ENCODE measurements at places on chromosomes 13 and 19.
A peak's percentile ranks its signal among the peaks of the same experiment; 100 is the strongest.

DNA sequence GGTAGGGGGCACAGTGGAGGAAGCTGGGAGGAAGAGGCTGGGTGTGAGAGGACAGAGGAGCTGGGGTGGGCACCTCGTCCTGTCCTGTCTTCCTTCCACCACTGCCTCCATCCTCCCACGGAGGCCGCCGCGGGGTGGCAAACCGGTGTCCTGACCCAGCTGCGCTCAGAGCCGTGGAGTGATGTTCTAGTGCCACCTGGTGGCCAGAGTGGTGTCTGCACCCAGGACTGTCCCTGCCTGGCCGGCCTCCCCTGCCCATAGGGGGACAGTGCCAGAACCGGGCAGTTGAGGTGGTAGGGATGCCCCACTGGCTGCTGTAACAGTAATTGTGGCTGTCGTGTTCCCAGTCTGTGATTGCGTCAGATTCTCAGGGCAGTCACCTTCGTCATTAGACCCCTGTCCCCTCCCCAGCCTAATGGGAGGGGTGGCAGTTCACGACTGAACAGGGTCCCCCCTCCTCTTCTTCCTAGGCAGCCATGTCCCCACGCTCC lies 11.1 kb upstream of the ARRDC2 start:
- DNase-seq, result peak; percentile 88

DNA sequence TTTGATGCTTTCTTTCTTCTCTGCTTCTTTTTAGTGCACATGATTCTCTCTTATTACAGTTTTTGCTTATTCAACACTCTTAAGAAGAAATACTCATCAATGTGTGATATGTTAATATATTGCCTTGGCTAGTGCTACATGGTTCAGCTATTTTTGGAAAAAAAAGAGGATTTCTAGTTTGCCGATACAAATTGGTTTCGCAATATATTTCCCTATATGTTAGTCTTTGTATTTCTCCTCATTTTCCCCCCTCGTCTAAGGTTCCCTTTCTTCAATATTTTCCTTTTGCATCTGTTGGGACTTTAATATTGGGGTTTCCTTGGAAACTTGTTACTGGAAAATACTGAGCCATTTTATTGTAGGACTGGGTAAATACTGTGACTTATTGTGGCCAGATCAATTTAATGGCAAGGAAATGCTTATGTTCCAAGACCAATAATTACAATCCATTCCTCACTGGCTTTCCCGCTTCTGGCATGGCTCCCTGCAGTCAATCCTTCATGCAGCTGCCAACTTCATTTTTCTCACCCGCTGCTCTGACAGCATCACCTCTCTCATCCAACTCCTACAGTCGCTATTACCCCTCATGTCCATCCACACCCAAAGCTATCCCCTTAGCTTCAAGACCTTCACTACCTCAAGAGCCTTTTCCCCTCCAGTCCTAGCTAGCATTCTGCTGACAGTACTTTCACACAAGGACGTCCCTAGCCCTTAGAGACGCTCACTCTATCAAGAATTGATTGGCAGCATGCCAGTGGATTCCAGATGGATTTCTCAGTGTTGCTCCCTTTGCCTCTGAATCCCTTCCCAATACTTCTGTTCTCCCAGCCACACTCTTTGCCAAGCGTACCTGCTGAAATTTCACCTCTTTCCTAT lies 280.1 kb upstream of the TMTC4 start:
- DNase-seq, result no peak

- DNase-seq, result no peak
Measured at GRCh38 chr19:30391554-30392551, 19.7 kb downstream of the ZNF536 start.

DNA sequence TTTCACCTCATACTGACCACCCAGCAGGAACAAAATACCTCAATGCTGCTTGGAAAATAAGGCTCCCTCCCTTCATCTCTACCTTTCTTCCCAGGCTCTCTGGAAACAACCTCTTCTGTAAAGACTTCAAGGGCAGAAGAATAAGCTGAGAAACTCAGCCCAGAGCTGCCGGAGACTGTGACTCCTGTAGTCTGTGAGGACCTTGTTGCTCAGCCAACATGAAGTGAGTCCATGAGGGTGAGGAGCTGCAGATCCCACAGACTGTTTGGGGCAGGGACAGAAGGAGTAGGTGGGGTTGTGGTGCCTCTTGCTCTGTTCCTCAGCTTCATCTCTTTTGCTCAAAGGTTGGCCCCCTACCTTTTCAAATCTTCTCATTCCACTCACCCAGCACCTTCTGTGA lies 7.8 kb downstream of the LILRA5 start:
- DNase-seq, result no peak

DNA sequence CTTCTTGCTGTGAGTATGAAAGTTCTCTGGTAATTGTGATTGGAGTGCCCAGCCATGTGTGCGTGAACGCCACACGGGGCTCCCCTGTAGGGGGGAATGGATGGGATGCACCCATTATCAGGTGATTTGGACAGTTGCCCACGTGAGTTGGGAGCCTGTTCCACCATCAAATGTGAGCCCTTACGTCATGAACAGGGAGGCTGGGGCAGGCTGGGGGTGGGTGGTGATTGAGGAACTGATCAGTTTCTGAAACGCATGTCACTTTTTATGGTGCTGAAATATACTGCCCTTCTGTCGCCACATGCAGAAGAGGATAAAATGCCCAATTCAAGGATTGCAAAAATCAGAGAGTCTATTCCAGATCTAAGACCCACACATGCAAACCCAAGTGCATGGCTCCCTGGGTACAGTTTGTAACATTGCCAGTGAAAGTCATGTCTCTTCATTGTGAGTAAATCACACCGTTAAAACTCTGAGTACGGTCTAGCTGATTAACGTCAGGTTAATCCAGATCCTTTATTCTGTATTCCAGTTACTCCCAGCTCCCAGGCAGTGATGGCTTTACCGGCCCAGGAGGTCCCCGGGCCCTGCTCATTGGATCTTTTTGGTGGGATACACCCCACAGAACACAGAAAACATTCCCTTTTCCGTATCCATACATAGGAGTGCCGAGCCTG lies 90.2 kb downstream of the RAB20 start:
- DNase-seq, result no peak

DNA sequence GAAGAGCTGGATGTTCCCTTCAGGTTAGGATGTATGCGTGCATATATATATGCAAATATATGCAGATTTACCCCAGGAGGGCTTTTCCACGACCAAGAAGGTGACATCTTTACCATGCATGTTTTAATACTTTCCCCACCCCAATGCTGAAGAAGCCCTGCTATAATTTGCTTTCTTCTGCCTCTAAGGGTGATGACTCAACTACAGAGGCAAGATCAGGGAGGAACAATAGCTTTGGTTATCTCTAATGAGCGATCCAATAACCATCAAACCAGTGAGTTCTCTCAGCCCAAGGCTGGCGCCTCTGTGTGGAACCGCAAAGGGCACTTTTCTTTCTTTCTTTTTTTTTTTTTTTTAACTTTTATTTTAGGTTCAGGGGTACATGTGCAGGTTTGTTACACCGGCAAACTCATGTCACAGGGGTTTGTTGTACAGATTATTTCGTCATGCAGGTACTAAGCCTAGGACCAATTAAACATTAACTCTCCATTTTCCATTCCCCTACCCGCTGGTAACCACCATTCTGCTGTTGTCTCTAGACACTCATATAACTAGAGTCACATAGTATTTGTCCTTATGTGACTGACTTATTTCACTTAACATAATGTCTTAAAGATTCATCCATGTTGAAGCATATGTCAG lies 25.7 kb upstream of the UBE2L5 start:
- no peak for DNase-seq

DNA sequence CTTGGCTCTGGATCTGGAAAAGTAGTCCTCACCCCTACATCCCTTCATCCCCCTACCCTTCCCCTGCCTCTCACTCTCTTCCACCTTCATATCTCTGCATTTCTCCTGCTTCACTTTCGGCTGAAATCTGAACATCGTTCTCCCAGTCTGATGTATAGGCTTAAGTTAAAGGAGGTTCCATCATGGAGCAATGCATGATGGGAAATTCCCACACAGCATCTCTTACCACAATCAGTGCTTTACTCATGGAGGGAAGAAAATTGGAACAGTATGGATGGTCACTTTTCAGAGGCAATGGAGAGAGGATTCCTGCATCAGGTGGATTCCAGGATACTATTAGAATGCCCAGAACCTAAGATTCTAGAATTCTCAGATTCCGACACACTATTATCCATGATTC lies 6.1 kb upstream of the KLK8 start:
- no peak for DNase-seq

GRCh38 chr19:38281811-38282566 lies 17.6 kb downstream of the SPINT2 start:
- DNase-seq, result no peak
